ENCODE measurements at places on chromosomes 7 and 10.

DNA sequence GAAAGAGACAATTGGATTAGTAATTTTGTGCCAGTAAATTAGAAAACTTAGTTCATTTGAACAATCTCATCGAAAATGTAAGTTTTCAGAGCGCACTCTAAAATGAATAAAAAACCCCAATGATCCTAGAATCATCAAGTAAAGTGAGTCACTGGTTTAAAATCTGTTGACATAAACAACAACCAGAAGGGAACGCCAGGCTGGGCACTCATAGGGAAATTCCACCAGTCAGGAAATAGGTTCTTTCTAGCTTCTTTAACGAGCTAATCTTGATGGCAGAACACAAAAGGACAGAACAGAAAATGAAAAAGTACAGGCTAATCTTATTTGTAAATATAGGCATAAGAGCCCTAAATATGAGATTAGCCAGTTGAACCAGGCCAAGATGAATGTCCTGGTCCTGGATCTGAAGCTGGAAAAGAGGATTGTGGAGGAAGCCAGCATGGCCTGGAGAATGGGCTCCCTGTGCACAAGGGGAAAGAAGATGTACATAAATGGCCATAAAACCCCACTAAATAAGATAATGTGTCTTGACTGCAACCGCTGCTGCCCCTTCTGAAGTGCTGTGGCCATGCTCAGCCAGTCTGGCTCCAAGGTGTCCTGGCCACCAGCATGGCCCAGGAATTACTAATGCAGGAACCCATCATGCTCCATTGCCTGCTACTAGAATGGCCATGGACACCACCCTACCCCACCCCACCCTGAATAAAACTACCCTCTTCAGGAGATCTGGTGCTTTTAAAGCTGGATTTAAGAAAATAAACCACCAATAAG lies 114.0 kb downstream of the WDFY4 start:
- DNase-seq = no peak

DNA sequence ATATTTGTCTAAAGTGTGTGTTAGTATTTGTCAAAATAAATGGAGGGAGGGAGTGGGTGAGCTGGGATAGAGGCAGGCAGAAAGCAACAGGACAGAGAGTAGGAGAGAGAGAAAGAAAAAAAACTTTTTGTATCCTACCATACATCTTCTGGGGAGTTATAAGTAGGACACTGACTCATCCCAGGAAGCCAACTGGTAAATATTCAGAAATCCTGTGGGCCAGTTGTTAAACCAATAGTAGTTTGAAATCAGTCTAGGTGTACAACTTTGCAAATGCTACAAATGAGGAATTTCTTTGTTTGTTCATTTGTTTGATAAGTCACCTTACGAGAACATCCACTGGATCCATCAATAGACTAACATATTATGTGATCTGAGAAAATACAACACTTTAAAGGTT lies 980.9 kb downstream of the GATA3 start:
- no peak for DNase-seq

- no peak for DNase-seq
Observed at GRCh38 chr7:70306173-70306572, 707.9 kb downstream of the AUTS2 start.

GRCh38 chr7:14602851-14603250 lies 299.7 kb downstream of the DGKB start:
- no peak for DNase-seq

GRCh38 chr7:121278120-121279021 lies 50.4 kb upstream of the WNT16 start:
- DNase-seq = no peak

GRCh38 chr10:49243139-49243538 lies 54.9 kb upstream of the TMEM273 start:
- DNase-seq = no peak

GRCh38 chr10:125626671-125627070 lies 56.3 kb downstream of the TEX36 start:
- DNase-seq = no peak

- no peak for DNase-seq
Observed at GRCh38 chr7:23183279-23184012, 1.6 kb downstream of the NUP42 start.

DNA sequence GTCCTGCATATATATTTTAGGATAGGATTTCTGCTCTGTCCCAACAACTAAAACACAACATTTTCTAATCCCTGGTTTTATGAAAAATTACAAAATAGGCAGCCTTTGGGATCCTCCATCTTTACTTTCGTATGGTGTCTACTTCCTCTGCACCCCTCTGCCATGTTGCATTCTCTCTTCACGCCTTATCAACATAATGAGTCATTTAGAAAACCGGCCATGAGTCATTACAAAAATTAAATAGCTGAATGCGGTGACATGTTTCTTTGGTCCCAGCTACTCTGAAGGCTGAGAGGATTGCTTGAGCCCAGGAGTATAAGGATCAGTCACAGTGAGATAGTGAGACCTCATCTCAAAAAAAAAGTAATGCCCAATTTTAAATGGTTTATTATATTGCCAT lies 148.1 kb upstream of the CELF2 start:
- no peak for DNase-seq

- DNase-seq = no peak
Observed at GRCh38 chr7:73770860-73771670, 995 bp upstream of the CLDN3 start.

- DNase-seq = no peak
Observed at GRCh38 chr7:76326646-76327233, 24.3 kb downstream of the HSPB1 start.

GRCh38 chr7:90520484-90520883 lies 51.0 kb downstream of the PTTG1IP2 start:
- DNase-seq = no peak

DNA sequence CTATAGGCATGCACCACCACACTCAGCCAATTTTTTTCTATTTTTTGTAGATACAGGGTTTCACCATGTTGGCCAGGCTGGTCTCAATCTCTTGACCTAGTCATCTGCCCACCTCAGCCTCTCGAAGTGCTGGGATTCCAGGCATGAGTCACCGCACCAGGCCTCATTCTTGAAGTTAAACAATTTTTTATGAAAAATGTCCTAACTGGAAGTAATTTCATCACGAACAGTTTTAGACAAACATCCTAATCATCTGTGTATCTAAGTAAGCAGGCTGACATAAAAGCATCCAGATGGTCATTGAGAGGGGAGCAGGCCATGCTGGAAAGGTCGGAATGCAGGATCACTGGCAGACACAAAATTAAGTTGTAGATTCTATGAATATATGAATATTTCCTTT lies 269.1 kb downstream of the ZMYND11 start:
- no peak for DNase-seq

- DNase-seq = no peak
Observed at GRCh38 chr10:15353471-15354017, 17.5 kb downstream of the FAM171A1 start.

DNA sequence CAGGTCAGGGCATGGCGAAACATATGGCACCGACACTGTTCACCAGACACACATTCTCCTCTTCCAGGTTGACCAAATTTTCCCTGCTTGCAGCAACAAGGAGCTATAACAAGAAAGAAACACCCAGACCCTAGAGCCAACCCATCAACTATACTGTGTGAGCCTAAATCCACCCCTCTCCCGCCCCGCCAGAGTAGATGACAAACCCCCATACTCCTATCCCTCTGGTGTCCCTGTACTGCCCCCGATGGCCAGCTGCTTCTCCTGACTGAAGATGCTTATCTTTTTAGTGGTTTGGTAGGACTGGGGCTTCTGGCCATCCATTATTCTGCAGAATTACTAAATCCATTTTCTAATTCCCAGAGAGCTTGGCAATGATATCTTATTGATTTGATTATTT lies 70.1 kb upstream of the EEPD1 start:
- no peak for DNase-seq

- no peak for DNase-seq
Observed at GRCh38 chr7:68971634-68972340, 626.5 kb upstream of the AUTS2 start.

DNA sequence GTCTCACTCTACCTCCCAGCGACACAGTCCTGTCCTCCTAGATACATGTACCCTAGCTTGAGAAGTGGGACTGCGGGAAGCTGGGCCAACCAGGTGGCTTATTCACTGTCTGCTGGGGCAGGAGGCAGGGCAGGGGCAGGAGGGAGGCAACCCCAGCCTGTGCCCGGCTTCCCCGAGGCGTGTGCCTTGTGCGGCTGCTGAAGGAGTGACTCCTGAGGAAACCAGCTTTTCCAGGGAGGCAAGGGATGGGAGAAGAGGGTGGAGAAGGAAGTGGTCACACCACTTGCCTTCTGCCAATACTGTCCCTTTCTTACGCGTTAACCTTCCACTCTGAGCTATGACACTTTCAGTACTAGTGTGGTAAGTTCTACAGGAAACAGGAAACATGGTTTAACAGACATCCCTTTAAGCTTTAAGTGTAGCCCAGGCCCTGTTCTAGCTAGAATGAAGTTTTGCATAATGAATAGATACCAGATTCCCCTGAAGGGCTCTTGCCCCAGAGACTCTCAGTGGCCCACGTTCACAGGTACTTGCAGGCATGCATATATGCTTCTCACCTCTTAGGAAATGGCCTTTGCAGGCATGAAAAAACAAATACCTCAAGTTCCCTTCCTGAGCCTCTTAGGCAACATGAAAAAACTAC lies 40.6 kb downstream of the SYPL1 start:
- DNase-seq = no peak

GRCh38 chr10:86333826-86334487 lies 32.6 kb downstream of the GRID1 start:
- no peak for DNase-seq

DNA sequence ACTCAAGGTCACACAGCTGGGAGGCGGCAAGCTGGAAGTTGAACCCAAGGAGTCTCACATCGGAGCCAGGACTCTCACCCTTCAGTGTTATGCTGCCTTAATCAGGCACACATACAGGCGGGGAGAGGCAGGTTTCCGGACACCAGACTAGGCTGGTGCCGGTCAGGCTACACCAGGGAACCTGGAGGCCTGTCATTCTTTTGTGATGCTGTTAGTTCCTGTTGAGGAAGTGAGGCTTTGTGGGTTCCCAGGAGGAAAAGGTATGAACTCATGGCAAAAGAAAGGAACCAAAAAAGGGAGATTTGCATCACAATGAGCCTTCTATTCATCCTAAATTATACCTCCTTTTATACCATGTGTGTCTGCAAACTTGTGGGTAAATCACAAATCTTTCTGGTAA lies 103.8 kb downstream of the TCF7L2 start:
- DNase-seq = no peak

GRCh38 chr7:82669141-82669540 lies 225.6 kb upstream of the CACNA2D1 start:
- no peak for DNase-seq

- no peak for DNase-seq
Observed at GRCh38 chr10:91907914-91908336, 1.4 kb downstream of the FGFBP3 start.

DNA sequence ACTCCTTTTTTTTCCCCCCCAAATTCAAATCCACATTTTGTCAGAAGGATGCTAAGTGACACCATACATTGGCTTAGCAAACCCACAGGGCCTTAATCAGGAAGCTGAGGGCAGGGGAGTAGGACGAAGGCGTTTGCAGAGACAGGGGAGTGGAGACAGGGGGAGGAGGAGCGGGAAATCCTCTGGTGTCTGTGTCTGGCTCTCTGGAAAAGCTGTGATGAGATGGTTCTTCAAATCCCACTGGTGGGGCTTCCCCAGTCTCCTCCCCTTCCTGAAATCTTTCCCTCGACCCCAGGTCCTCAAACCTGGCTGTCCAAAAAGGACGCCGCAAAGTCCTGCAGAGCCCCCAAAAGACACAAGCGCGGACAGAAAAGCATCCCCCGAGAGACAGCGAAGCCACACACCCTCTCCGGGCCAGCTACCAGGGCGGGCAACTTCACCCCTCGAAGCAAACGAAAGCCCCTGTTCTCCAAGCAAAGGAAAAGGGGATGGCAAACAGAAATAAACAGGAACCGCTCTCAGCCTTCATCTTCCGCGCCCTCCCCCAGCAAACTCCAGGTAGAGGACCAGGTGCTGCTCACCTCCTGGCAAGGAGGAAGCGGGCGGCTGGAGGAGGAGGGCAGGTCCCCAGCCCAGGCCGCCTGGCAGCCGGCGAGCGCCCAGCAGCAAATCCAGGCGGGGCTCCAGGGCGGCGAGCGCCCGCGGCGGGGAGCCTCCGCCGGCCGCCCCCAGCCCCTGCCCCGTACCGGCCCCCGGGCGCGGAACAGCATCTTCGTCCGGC lies 520 bp downstream of the ELAPOR2 start:
- DNase-seq = no peak

GRCh38 chr7:25850735-25851134 lies 301.3 kb upstream of the NFE2L3 start:
- no peak for DNase-seq

- DNase-seq = no peak
Observed at GRCh38 chr10:110391541-110391940, 86.8 kb upstream of the SMNDC1 start.

Data from smooth muscle cell of the brain vasculature (primary cell).